ENCODE measurements at places on chromosomes 3 and 15. TPM values are rescaled to one million over a fixed set of nuclear protein-coding genes. Genes with fewer than 3 reads are reported as not detected.

Gene MCTP2
- 9.2 TPM for total RNA-seq

Gene HACD3
- total RNA-seq, result 201 TPM

Gene DAZL
- total RNA-seq, result not detected

Gene FAM3D
- total RNA-seq, result not detected

Gene DPPA4
- total RNA-seq, result 154 TPM

Gene SLC12A8
- total RNA-seq, result 17.3 TPM

All from endodermal cell (in vitro differentiated cells).